ENCODE measurements at places on chromosomes 1 and 21. TPM values are rescaled to one million over a fixed set of nuclear protein-coding genes. Genes with fewer than 3 reads are reported as not detected.

DNA sequence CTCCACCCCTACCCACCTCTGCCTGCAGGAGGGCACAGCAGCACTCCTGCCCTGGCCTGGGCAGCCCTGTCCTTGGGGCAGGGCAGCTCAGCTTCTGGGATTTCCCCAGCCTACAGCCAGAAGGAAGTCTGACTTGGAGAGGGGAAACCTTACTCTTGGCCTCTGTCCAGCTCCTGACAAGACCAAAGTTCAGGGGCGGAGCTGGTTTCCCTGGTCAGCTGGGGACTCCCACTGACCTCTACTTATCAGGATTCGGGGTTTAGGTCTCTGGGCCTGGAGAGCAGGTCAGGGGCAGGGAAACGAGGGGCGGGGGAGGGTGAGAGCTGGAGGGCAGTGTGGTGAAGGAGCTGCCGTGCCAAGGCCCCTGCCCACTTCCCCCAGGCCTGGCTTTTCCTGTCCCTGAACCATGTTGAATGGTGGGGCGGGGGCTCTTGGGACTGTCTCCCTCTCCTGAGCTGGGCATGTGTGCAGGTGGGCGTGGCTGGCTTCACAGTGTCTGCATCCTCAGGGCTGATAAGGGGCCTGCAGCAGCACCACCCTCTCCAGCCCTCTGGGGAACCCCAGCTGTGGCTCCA is 16.8 kb upstream of the ETV3 start:
- peak overlapping the region; percentile 48 for H3K27ac ChIP-seq
- H3K4me3 ChIP-seq, result no peak overlapping the region
- H3K27me3 ChIP-seq, result no peaks in the 10 kb centered on the region
- no peak for DNase-seq
- no peaks in the 10 kb centered on the region for H3K36me3 ChIP-seq
- peaks cover 7% of the 10 kb centered on the region for H3K4me1 ChIP-seq

GRCh38 chr1:227318853-227319607 is 738 bp upstream of the CDC42BPA start:
- H3K27me3 ChIP-seq, result no peaks in the 10 kb centered on the region
- H3K36me3 ChIP-seq, result no peaks in the 10 kb centered on the region
- H3K4me1 ChIP-seq, result no peaks in the 10 kb centered on the region

CYP4A22 gene
- total RNA-seq, result 0.44 TPM

KMO gene
- total RNA-seq, result 1.1 TPM

GRCh38 chr21:37082375-37082774 is 9.3 kb downstream of the TTC3 start:
- no peak for DNase-seq
- H3K36me3 ChIP-seq, result no peaks in the 10 kb centered on the region
- no peaks in the 10 kb centered on the region for H3K27me3 ChIP-seq
- no peaks in the 10 kb centered on the region for H3K4me1 ChIP-seq
- H3K27ac ChIP-seq, result no peak overlapping the region

All from breast epithelium (tissue), 4 donors.